Globus pallidus (tissue), 1 donor: ENCODE measurements at places on chromosomes 2 and 18.

GRCh38 chr2:3283206-3283605 is 94.4 kb downstream of the EIPR1 start:
- no peak for DNase-seq

GRCh38 chr18:48942554-48943261 is 8.1 kb downstream of the SMAD7 start:
- DNase-seq, result no peak

- no peak for DNase-seq
Observed at GRCh38 chr2:28300485-28301341, 91.9 kb upstream of the FOSL2 start.

- no peak for DNase-seq
Observed at GRCh38 chr2:172361360-172361759, 66.0 kb upstream of the ITGA6 start.

GRCh38 chr2:61275575-61276184 is 113.7 kb downstream of the C2orf74 start:
- DNase-seq, result no peak

DNA sequence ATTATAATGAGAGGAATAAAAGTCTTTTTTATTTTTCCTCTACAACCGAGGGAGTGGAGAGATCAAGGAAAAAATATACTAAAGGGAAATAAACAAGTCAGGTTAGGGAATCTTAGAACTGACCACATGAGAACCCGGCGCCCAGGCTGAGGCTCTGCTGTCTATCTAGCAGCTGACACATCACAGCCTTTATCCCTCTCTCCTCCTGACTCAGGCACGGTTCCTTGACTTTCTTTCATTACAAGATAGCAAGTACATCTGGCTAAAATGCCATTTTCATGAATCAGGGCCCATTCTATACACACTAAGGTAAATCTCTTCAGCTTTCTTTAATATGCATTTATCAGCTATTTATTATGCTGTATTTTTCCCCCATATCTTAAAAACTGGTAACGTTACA is 296.0 kb downstream of the TMX3 start:
- no peak for DNase-seq

GRCh38 chr2:238459081-238459629 is 32.4 kb downstream of the ASB1 start:
- DNase-seq, result peak; percentile 48

GRCh38 chr18:25038261-25038660 is 313.7 kb downstream of the ZNF521 start:
- DNase-seq, result no peak

DNA sequence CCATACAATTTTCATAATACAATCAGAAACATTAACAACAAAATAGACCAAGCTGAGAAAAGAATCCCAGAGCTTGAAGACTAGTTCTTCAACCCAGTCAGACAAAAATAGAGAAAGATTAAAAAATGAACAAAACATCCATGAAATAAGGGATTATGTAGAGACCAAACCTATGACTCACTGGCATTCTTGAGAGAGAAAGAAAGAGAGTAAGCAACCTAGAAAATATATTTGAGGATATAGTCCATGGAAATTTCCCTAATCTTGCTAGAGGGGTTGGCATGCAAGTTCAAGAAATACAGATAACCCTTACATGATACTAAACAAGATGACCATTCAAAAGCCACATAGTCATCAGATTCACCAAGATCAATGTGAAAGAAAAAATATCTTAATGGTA is 281.7 kb downstream of the CCDC85A start:
- DNase-seq, result no peak

DNA sequence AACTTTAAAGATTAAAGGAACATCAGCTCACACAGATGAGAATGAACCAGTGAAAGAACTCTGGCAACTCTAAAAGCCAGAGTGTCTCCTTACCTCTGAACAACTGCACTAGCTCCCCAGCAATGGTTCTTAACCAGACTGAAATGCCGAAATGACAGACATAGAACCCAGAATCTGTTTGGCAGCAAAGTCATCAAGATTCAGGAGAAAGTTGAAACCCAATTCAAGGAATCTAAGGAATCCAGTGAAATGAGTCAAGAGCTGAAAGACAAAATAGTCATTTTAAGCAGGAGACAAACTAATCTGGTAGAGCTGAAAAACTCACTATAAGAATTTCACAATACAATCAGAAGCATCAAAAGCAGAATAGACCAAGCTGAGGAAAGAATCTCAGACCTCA is 72.0 kb downstream of the STRADB start:
- DNase-seq, result no peak

DNA sequence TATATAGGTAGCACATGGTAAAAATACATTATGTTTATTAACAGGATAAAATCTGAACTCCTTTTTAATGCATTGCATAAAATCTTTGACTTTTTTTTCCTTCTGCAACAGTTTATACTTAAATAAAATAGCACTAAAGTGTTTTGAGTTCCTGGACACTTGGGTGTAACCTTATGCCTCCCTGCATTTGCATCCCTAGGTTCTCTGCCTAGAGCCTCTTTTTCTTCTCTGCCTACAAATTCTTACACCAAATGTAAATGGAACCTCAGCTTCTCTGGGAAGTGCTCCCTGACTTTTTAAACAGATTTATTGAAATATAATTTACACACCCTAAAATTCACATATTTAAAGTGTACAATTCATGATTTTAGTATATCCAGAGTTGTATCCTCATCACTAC is 1017.6 kb downstream of the CNTNAP5 start:
- no peak for DNase-seq

GRCh38 chr2:38127277-38127676 is 51.3 kb upstream of the CYP1B1 start:
- DNase-seq, result no peak

DNA sequence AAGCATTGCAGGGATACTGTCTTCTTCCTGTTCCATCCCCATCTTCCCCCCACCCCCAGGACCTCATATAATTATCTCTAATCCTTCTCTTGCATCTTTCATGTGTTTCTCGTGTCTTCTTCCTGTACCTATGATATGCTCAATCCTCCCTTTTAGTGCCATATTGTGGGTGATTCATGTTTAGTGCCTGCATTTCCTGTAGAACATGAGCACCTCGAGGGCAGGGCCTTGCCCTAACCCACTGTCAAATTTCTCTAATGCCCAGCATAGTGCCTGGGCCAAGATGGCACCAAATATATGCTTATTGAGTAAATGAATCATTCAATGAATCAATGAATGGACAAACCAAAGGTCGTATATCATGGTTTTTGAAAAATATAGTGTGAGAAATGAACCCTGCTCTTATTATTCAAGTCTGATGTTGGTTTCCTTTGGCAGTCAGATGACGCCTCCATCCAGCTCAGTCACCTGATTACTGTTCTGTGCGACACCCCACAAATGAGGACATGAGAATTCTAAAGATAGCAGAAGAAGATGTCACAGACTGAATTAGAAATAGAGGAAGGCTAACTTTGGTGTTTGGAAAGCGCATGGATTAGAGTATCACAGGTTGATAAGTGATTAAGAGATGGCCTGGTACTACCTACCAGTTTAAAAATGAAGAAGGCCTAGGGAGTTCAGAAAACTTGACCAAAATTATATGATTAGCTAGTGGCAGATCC is 278.4 kb downstream of the PRKCE start:
- peak; percentile 28 for DNase-seq

DNA sequence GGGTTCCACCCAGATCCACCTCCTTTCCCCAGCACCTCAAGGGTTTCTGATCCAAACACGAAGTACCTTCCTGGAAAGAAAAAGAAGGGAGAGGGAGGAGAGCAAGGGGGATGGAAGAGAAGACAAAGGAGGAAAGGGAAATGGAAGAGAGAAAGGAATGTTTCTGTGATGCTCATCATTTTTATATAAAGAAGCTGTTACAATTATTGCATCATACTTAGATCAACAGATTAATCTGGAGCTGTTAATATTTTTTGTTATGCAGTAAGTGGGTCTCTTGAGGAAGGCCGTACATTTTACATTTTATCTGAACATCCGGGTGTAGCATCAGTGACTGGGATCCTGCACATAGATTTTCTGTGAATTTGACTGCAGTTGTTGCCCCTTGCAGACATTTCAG is 60.6 kb upstream of the NEDD4L start:
- DNase-seq, result no peak

DNA sequence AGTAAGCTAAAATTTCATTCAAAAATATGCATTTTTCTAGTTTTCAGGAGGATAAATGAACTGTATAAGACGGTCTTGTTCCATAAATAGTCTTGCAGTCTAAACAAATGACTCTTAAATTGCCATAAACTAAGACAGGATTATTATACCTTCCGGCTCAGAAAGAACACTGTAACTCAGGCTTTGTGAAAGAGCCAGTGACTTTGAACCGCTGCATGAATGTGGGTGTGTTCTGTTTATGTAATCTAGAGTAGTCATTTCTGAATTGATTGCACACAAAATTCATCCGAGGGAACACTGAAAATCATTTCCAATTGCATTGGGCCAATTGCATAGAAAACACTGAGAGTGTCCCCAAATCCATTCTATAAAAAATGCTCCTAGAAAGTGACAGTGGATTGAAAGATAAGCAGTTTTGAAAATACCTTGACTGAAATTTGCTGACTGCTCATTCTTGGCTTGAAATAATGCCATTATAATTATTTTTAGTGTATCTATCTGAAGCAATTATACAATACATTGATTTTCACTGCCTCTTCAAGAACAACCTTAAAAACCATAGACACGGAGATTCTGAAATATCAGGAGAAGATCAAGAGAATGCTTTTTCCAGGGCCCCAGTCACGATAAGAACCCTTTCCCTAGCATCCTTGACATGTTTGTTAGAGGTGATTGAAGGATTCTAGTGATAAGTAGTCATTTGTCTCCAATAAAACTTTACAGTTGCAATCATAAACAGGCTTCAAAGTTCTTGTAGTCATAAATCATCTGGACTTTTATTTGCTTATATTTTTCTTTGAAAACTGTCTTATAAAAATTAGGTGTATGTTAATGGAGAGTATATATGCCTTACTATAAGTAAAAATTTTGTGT is 55.4 kb downstream of the CNTNAP5 start:
- DNase-seq, result no peak

DNA sequence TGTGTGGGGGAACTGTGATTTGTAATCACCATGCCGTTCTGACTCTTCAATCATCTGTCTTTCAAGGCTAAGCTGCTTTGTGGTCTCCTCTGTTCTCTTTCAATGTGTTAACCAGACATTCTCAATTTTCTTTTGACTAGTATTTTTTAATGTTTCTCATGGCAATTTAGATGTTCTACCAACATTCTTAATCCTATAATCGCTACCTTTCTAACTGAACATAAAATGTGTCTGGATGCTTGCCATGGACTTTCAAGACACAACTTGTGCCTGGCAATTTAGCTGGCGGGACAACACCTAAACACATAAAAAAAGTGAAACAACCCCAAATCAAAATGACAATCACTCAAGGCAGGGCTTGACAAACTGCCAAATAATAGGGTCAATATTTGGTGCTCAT is 135.0 kb upstream of the ACKR3 start:
- DNase-seq, result no peak

GRCh38 chr18:228586-228985 is 39.3 kb downstream of the THOC1 start:
- no peak for DNase-seq

GRCh38 chr2:176412136-176412535 is 142.9 kb downstream of the MTX2 start:
- no peak for DNase-seq

- DNase-seq, result no peak
Observed at GRCh38 chr2:24438106-24438505, 52.9 kb upstream of the NCOA1 start.

- peak; percentile 55 for DNase-seq
Observed at GRCh38 chr2:236343400-236344161, 79.4 kb upstream of the ASB18 start.

GRCh38 chr18:354003-354402 is 86.2 kb upstream of the THOC1 start:
- no peak for DNase-seq

DNA sequence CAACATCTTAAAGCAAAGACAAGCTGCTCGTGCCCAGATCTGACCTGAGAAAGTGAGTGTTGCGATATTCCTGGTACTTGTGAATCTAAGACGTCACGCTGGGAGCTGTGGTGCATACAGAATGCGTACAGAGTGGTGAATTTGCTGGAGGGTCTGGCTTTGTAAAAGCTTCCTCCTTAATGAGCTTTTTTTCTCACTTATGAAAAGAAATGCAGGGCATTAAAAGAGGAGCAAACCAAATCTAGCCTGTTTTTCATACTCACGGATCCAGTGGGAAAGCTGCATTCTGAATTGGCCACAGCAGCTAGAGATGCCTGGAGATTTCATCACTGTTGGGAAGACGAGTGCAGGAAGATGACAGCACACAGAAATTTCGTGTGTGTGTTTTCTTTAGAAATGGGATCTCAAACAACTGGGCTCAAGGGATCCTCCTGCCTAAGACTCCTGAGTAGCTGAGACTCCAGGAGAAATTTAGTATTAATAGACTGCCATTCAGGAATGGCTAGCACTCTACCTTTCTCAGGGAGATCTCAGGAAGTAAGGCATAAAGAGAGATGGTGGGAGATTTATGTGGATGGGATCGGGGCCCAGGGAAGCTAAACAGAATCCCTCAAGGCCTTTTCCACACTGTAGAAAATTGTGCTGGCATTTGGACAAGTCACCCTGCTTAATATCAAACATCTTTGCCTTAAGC is 181.3 kb downstream of the ALPK2 start:
- DNase-seq, result no peak

DNA sequence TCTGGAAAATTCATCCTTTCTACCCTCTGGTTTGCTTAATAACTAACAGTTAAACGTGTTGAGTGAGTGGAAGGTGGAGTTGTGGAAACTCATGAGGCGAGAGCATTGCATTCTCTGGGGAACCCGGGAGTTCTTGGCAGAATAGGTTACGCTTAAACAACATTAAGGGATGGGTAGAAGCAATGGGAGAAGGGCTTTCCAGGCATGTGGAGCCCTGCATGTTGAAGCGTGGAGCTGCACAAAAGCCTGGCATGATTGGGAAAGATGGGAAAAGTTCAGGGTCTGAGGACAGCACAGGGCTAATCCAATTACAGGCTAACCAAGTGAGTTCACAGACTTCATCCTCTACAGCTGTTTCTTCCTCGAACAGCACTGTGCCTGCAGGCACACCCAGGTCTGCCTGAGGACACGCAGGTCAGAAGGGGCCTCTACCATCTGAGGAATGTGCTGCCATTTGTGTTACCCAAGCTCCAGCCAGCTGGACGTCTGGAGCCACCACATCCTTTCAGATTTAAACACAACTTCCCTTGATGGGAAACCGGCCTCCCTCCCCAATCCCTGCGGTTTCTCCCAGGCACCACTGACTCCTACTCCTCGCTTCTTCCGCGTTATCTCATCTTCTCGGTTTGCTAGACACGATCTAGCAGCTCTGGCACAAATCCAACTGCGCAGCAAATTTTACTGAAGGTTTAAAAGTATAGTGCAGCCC is 164.2 kb downstream of the ANTXR1 start:
- DNase-seq, result peak; percentile 24

GRCh38 chr2:181891966-181892798 is 652 bp downstream of the ITPRID2 start:
- DNase-seq, result peak; percentile 75
